T follicular helper cell (primary cell): ENCODE measurements at places on chromosomes 13 and 19.

DNA sequence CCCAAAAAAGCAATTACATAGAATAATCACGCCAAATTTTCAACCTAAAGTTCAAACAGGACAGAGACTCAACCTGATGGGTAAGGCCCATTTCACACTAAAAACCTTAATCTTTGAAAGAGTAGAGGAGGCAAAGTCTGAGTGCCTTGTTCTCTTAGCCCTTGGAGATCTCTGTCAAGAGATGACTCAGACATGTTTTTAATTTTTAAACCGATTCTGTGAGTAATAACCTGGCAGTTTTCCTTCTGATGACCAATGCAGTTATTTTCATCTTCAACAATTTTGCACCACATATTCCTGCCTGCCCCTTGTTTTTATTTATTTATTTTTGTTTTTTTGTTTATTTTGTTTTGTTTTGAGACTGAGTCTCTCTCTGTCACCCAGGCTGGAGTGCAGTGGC is 11.5 kb upstream of the TNFSF9 start:
- DNase-seq: no peak

DNA sequence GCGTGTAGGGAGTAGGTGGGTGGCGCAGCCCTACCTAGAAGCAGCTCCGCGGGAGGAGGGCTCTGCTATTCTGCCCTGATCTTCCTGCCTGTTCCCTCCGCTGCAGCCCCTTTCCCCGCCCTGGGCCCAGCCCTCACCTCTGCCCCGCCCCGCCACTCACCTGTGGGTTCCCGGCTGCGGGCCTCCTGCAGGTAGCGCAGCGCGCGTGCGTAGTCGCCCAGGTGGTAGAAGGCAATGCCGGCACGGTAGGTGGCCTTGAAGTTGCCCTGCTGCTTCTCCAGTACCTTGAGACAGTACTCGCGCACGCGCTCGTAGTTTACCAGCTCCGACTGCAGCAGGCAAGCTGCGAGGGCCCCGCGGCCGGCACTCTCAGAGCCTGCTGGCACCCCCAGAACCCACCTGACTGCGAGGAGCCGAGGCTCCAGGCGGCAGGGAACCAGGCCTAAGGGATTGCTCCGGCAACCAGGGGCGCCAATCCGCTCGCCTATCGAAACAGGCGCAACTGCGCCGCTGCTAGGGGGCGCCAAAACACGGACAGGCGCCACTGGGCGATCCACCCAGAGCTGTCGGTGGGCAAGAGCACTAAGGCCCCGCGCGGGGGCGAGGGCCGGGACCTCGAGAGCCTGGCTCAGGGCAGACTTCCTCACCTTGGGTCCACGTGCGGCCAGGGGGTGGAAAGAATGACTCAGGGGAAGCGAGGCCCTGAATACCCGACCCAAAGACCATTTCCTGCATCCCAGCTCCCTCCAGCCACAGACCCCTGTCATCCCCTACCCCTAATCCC is 965 bp downstream of the TTC9B start:
- no peak for DNase-seq

GRCh38 chr19:12766051-12766521 is 9.3 kb downstream of the HOOK2 start:
- no peak for DNase-seq

- no peak for DNase-seq
Observed at GRCh38 chr13:83352391-83352790, 529.9 kb downstream of the SLITRK1 start.

- peak; percentile 53 for DNase-seq
Observed at GRCh38 chr19:1001538-1002166, 1.4 kb downstream of the GRIN3B start.

DNA sequence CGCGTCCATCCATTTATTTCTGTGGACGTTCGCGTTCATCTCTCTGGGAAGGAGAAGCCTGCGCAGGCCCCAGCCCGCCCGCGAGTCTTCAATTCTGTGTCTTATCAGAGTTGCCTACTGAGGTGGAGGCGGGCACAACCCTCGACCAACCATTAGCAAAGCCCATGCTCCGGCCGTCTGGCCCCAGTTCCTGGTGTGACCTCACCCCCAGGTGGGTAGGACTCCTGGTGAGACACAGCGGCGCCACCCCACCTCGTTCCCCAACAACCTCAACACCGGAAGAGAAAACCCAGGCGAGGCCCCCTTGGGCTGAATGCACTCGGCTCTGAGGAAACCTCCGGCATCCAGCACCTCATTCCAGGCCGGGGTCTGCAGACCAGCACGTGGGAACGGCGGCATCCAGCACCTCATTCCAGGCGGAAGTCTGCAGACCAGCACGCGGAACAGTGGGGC is 14.7 kb downstream of the ZNF787 start:
- DNase-seq: no peak

GRCh38 chr19:39314016-39314728 is 6.5 kb downstream of the LRFN1 start:
- no peak for DNase-seq
